Gastroesophageal sphincter (tissue), 4 donors: ENCODE measurements at places on chromosomes 6 and 20.
A peak's percentile ranks its signal among the peaks of the same experiment; 100 is the strongest.

- no peak for ATAC-seq
Observed at GRCh38 chr20:2353231-2353630, 27.5 kb upstream of the TGM6 start.

GRCh38 chr20:1437235-1437904, 29.3 kb downstream of the NSFL1C start:
- no peak for ATAC-seq

DNA sequence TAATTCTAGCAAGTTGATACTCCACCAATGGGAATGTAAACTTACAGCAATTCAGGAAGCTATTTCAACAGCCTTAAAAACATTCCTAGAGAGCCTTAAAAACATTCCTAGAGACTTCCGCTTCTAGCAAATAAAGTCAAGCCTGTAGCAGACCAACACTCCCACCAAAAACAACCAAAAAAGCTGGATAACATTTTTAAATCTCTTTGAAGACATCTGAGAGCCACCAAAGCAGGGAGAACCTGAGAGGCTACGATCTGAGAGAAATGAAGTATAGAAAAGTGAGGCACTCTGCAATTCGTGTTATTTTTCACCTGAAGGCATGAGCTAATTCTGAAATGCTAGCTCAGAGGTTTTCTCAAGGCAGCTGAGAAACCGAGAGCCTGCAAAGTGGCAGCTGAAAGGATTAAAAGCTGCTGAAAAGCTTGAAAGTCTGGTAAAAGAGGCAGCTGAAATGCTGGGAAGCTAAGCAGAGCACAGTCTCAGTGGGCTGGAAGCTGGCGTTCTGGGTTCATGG, 20.9 kb downstream of the GPR63 start:
- ATAC-seq, result no peak

DNA sequence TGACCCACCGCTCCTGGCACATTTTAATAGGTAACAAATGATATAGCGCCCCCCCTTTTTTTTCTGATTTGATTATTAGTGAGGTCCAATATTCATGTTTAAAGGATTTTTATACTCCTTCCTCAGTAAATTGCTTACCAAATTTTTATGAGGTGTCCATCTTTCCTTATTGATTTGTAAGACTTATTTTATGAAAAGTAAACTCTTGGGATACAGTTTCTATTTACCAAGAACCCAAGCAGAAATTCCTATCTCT, 25.1 kb downstream of the TRIM27 start:
- no peak for ATAC-seq

DNA sequence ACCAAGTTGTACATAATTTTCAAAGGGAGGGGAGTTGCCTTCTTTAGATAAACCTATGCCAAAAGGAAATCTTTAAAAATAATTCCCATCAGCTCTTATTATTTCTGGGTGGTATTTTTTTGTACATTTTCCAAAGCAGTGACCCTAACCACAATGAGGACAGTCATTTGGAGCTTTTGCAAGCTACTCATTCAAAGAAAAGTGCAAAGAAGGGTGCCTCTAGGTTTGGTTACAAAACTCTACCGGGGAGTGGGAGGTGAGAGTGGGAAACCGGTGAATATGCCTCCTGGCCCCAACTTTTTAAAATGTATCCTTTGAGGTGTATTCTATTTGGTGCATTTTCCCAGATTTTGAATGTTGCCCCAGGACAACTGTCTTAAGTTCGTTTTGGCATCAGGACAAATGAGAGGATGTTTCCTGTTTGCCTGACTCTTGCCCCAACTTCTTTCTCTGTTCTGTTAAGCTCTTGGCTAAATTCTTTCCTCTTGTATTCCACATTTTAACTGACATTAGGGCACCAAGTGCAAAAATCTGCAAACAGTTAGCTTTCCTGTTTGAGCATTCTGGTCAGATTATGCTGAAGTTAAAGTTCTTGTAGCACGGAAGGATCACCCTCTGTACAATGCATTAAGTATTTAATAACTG, 78.9 kb downstream of the SLX4IP start:
- ATAC-seq, result no peak

- ATAC-seq, result no peak
Observed at GRCh38 chr6:68473433-68474210, 161.5 kb upstream of the ADGRB3 start.

- ATAC-seq, result no peak
Observed at GRCh38 chr6:169893624-169894023, 142.2 kb downstream of the ERMARD start.

- ATAC-seq, result no peak
Observed at GRCh38 chr6:10215326-10216110, 199.4 kb downstream of the TFAP2A start.

DNA sequence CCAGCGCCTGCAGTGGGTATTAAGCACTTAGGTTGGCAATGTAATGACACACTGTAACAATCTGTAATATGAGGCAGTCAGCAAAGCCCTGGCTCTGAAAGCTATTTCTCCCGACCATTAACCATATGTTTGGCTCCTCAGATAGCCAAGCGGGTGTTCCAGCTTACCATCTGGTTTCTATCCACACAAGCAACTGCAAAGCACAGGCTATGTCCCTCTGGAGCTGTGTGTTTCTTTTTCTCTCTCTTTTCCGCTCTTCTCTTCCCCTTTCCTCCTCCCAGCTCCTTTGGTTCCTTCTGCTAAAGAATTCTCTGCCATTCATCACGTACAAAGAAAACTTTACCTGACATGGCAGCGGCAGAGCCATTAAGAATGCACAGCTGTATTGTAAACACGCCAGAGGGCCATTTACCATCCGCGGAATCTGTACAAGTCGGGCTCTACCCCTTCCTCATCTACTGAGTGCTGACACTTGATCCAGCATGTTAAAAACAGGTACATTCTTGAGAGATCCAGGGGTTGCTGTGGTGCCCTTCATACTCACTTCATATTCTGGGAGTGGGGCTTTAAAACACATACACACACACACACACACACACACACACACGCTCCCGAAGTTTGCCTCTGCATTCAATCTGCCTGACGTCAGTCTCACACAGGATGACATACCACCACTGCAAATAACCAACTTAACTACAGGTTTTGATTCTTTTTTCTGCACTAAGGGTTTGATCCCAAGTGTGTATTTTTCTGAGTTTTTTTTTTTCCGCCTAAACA, 77.2 kb downstream of the BACH2 start:
- peak; percentile 58 for ATAC-seq

DNA sequence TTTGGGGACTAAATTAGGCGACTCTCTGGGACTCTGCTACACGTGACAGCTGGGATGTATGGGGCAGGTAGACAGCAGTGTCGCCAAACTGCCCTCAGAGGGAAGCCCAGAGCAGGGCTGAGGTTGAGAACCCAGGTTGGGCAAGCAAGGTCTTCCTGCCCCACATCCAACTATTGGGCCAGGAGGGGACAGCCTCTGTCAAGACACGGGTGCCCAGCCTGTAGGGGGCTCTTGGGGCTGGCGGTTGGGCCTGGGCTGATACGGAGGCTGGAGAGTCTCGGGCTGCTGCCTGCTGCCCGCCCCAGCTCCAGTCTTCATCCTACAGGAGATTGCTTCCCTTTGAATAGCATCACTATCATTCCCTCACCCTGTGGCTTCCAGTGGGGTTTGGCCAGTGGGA, 33.3 kb downstream of the CPNE5 start:
- ATAC-seq, result no peak

DNA sequence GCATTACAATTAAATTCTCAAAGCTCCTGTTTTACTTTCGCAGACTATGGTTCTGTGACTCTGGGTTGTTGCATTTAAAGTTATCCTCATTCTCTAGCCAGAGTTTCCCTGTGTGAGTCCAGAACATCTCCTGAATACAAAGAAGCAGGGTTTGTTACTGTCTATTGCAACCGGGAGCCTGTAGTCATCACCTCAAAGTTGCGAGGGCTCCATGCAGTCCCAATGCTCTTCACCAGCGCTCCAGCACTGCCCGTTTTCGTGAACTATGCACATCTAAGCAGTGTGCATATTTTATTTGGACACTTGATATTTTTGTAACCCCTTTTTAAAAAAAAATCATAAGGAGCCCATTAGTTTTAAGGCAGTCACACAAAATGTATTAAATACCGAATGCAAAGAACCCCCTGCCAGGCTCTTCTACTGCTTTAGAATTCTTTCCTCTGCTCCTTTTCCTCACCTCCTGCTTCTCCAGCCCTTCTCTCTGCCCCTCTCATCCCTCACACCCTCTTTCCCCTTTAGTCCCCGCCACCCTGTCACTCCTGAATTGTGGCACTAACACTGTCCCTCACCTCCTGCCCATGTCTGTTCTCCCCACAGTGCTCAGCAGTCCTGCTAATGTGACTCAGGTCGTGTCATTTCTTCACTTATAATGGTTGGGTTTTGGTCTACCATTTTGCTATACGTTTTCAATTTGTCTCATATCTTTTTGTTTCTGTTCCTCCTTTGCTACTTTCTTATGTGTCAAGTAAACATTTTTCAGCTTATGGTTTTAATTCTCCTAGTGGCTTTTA, 1.1 kb upstream of the HLA-C start:
- no peak for ATAC-seq

GRCh38 chr20:46743088-46743487, 33.6 kb downstream of the SLC2A10 start:
- ATAC-seq, result no peak

GRCh38 chr6:161372422-161372793, 98.5 kb upstream of the AGPAT4 start:
- no peak for ATAC-seq

GRCh38 chr6:41269166-41269565, 17.3 kb downstream of the TREM1 start:
- no peak for ATAC-seq

- ATAC-seq, result no peak
Observed at GRCh38 chr6:16748025-16748319, 13.3 kb downstream of the ATXN1 start.

DNA sequence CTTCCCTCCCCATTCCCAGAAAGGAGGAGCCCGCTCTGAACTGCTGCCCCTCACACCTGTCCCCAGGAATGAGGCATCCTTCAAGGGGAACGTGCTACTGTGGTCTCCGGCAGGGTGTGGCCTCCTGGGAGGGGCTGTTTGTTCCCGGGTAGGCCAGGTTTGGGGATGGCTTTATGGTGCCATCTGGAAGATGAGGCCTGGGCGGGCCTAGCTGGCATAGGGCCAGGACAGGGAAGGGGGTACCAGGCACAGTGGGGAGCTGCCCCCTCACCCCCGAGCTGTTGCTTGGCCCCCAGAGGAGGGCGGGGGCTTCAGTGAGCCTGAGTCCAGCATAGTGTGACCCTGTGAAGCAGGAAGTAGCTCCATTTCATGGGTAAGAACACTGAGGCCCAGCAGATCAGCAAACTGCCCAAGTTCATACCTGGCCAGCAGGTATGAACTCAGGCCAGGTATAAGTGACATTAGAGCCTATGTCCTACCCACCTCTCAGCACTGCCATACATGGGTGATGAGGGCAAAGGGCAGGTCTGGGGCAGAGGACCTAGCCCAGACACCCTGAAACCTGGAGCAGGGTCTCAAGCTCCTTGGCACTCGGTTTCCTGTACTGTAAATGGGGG, 17.5 kb upstream of the SPDEF start:
- ATAC-seq, result no peak

DNA sequence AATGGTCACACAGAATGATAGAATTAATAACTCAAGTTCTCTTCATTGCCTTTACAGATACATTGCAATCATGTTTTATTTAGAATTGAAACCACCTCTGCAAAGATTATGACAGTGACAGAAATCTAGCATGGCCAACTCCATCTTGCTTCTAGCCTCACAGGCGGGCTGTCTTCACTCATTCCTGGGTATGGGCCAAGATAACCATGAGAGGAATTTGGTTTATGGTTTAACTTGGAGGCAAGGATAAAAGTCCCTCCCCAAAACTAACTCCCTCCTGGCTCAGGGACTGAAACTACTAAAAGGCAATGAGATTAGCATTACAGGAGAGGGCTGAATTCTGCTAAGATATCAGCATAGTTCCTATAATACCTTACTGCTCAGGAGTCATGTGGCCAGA, 95.2 kb upstream of the CST7 start:
- ATAC-seq, result no peak

DNA sequence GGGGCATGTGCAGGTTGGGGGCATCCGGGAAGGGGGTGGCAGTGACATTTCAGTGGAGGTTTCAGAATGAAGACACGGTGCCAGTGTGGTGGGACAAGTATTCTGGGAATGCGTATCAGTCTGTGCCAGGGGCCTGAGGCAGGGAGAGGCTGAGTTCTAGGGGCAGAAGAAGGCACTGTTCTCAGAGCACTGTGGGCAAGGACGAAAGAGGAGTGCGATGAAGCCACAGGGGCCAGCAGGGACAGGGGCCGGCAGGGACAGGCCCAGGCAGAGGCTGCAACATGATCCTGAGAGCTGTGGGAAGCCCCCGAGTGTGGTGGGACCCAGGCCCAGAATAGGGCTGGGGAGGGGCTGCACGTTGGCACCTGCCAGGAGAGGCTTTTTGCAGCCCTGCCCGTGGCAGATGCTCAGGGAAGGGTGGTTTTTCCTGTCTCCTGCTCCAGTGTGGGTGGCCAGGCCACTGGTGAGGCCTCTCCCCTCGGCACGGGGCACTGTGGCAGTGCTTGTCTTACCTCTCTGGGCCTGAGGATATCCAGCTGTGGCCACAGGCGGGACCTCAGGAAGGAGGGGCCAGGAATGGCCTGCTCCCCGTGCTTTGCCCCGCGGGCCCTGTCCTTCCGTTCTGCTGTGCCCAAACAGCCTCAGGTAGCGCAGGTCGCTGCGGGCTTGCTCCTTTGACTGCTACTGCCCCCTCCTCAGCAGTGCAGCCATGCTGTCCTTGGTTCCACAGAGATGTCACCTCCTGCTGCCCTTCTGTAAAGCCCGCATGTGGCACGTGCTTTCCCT, 10.0 kb downstream of the ENTPD6 start:
- ATAC-seq, result no peak

DNA sequence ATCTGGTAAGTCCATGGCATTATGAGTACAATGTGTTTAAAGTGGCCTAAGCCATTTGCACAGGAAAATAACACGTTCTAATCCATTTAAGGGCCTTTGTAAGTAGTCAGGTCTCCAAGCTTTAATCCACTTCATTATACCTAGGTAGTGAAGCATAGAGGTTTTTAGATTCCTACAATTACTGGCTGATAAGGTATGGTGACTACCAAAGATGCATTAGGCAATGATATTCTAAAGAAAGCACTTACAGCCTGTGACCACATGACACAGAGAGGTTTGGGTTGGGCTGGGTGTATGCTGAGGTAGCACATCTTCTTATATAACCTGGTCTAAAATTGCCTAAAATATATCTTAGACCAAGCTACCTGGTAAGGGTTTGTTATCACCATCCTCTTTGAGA, 504.4 kb downstream of the TFAP2B start:
- ATAC-seq, result no peak

DNA sequence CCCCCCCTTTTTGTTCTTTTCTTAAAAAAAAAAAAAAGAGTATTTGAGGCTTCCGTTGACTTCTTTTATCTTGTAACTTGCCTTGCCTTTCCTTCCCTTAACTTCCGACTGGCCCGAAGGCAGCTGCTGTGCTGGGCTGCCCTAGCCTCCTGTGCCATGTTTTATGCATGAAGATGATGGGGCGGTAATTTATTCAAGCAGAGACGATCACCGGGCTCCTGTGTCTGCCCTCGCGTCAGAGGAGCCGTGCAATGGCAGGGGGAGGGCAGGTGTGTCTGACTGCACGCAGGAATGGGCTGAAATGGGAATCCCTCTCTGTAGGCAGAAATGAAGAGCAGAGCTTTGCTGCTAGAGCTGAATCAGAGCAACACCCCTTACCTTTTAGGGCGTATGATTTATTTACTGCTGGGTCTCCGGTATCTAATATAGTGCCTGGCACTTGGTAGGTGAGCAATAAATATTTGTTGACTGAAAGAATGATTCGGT, 106.3 kb upstream of the RIPOR2 start:
- ATAC-seq, result no peak

GRCh38 chr20:49850463-49851230, 38.0 kb downstream of the SLC9A8 start:
- ATAC-seq, result no peak

- ATAC-seq, result no peak
Observed at GRCh38 chr6:31701666-31702404, 1.3 kb downstream of the ABHD16A start.

GRCh38 chr6:133456944-133457343, 215.8 kb downstream of the EYA4 start:
- ATAC-seq, result no peak
